Stimulated activated CD4-positive, alpha-beta T cell treated with anti-CD3 and anti-CD28 coated beads, Interleukin-4, amount 100 ng/mL, for 4 hours (primary cell): ENCODE measurements at places on chromosomes 6 and 20.

DNA sequence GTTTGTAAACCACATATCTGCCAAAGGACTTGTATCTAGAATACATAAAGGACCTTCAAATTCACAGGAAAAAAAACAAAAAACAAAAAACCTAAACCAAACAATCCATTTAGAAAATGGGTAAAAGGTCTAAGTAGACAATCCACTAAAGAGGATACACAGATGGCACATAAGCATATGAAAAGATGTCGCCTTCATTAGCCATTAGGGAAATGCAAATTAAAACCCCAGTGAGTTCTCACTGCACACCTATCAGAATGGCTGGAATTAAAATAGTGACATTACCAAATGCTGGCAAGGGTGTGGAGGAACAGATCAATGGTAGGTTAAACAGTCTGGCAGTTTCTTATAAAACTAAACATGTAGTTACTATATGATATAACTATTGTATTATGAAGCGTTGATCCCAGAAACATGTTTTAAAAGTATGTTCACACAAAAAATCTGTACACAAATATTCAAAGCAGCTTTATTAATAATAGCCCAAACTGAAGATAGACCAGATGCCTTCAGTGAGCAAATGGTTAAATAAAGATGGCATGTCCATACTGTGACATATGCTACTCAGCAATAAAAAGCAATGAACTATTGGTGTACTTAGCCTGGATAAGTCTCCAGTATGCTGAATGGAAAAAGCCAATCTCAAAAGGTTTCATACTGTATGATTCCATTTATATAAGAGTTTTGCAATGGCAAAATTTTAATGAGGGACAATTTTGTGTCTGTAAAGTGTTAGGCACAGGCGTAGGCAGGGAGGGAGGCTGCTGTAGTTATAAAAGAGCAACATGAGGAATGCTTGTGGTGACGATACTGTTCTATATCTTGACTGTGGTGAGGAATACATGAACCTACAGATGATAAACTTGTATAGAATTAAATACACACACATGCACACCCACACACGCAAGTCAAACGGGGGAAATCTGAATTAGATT, 43.9 kb downstream of the PLCB1 start:
- DNase-seq, result no peak

DNA sequence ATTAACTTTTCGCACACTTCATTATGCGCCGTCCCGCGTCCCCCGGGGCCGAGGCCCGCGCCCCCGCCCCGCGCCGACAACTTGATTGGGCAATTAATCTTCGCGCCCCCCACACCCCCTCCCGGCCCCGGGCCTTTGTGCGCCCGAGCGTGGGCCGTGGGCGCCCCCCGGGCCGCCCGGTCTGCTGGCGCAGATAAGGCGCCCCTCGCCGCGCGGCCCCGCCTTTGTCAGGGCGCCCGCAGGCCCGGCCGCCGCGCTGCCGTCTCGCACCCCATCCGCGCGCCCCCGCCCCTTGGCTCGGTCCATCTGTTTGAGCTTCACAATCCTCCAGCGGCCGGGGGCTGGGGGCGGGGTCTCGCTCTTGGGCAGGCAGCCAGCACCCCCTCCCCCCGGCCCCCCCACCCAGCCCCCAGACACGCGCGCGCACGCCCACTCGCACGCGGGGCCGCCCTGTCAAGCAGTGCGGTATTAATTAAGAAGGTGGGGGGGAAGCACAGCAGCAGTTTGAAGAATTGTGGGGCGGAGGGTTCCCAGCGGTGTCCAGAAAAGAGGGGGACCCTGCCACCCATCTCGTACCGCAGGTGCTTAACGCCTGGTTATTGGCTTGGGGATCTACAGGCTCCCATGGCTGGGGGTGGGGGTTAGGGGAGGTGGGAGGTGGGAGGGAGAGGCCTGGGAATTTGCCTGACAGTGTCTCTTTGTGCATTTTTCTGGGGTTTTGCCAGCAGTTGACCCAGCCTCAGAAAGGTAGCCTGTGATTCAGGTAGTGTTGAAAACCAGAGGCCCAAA, 34.6 kb upstream of the SCRT2 start:
- no peak for DNase-seq

GRCh38 chr6:108665495-108666196, 104.9 kb downstream of the FOXO3 start:
- no peak for DNase-seq

DNA sequence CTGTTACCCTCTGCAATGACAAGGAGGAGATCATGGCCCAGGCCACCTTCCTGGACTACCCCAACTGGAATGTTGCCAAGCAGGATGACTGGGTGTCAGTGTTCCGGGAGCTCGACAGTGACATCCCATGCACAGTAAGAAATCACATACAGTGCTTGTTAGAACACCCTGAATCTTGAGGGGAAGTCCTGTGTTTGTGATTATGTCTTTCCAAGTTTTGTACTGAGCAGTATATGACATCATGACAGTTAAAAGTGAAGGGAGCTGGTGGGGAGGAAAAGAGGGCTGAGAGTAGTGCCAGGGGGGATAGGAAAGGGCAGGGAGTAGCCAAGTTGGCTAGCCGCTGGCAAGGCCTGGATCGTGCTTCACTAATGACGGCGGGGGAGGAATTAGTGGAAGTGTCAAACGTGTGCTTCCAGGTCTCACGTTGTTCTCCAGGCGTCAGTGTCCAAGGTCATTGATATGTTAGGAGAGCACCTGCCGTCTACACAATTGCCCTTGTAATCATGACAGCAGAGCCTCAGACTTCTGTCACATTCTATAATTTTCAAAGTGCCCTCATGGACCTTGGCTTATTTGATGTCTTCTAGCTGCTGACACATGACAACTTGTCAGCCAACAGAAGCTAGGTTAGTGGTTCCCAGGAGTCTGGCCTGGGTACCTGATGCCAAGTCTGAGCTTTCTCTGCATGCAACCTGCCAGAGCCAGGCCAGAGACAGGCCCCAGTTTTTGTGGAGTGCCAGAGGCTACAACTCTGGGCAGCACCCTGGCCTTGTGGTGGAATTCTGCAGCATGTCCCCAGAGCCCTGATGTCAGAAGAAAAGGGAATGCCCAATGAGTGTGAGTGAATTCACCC, 18.8 kb downstream of the CFAP61 start:
- no peak for DNase-seq

GRCh38 chr20:10531848-10532247, 96.7 kb downstream of the SLX4IP start:
- no peak for DNase-seq

DNA sequence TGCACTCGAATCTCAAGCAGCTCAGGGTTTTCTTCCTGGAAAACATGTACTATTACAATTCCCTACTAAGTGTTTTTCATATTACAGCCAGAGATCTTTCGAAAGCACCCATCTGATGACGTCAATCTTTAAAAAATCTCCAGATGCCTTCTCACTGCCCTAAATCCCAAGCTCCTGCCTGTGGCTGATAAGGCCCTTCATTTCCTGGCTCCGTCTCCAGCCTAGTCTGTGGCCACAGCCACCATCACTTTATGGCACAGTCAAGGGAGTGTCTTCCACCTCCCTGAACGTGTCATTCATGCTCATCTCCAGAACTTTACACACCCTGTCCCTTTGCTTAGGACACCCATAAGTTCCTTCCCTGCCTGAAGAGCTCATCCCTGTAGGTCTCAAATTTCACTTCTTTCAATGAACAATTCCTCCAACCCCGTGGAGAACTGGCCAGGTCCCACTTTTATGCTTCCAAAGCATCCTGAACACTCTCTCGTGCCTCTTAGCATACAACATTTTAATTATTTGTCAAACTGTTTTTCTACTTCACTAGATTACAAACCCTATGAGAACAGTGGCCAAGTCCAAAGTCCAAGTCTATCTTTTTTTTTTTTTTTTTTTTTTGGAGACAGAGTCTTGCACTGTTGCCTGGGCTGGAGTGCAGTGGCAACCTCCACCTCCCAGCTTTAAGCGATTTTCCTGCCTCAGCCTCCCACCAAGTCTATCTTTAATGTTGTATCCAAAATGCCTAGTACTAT, 106.1 kb upstream of the AGPAT4 start:
- DNase-seq, result no peak

- no peak for DNase-seq
Measured at GRCh38 chr6:56816370-56816769, 138.5 kb upstream of the BEND6 start.

- DNase-seq, result no peak
Measured at GRCh38 chr6:105835373-105835772, 250.8 kb upstream of the PRDM1 start.

GRCh38 chr20:2118783-2119182, 17.2 kb downstream of the STK35 start:
- DNase-seq, result no peak

DNA sequence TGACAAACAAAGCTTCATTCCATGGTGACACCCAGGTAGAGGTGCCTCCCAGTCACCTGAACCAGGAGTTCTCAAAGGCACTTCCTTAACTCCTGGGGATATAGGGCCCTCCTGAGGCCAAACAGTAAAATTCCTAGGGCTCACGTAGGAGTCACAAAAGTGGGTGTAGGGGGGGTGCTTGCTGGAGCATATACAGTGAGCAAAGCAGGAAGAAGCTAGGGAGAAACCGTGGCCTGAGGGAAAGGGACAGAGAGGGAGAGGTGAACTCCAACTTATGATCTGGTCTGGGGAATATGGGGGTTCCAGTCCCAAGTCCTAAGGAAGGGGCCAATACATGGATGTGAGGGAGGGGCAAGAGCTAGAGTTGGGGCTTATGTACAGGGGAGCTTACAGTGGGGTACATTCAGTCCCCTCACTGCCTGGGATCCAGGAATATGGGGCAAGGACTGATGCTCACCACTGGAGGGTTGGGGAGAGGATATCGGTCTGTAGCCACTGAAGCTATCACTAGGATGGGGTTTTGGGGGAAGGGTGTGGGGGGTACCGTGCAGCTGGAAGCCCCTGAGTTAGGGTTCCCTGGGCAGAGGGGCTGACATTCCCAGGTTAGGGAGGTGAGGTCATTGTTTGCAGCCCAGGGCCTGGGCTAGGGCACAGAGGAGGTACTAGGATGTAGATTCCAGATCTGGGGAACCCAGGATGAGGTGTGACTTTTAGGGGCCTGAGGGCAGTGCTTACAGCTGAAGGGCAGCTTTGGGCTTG, 950 bp downstream of the PEDS1 start:
- no peak for DNase-seq

DNA sequence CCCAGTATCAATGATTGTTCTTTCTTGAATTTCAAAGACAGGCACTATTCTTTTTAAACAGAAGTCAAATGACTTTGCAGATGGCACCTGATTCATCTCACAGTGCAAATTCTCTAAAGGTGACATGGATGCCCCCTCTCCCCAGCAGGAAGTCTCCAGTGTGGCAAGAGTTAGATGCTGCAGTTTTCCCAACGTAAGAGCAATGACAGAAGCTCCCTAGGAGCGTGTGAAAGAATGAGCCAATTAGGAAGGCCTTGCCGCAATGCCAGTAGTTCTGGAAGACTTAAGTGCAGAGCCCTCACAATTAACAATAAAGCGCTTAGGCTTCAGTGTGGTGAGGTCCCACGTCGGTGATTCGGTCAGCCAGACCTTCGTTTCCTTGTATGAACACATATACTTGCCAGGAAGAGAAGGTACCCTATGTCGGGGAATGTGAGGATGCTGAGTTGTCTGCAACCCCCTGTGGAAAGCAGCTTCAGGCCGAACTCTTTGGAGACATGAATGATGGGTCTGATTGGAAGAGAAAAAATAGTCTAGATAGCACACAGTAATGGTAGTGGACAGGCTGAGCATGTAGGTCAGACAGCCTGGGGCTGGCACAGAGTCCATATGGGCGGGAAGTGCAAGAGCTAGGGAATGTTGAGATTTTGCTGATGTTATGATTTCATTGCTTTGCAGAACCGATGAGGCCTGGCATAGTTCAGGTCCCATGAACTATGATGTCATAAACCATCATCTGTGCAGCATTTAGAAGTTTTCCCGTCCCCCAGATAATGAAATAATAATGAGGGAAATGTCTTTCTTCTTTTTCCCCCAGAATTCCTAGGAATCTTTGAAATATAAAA, 132.6 kb downstream of the PHACTR1 start:
- no peak for DNase-seq

DNA sequence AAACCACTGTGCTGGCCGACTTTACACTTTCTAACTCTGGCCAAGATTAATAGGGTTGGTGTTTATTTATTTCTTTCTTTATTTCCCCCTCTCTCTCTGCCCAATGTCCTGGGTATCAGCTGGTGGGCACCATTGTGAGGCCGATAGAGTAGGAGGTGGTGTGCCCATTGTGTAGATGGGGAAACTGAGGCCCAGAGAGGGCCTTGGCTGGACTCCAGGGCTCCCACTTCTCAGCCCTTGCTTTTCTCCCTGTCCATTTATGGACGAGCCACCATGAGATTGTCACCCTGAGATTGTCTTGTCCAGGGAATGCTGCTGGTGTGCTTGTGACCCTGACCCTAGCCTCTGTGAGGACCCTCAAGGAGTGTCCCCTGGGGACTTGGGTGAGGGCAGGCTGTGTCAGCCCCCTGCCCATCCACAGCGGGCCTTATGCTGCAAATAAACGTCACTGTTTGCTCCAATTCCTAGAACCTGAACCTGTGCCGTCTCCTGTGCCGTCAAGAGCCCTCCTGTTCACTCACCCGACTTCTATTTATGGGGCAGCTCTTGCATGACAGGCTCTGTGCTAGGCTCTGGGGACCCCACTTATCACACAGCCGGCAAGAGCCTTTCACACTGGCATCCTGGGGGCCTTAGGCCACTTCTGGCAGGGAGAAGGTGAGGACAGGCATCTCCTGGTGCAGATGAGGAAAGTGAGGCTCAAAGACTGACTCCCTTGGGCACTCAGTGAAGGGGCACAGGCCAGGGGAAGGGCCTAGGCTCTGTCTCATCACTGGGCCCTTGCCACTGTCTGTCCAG, 24.8 kb downstream of the SUN5 start:
- DNase-seq, result no peak

GRCh38 chr6:35071347-35071994, 69.7 kb downstream of the TCP11 start:
- no peak for DNase-seq

- no peak for DNase-seq
Measured at GRCh38 chr6:112030206-112030960, 23.5 kb upstream of the CCN6 start.

DNA sequence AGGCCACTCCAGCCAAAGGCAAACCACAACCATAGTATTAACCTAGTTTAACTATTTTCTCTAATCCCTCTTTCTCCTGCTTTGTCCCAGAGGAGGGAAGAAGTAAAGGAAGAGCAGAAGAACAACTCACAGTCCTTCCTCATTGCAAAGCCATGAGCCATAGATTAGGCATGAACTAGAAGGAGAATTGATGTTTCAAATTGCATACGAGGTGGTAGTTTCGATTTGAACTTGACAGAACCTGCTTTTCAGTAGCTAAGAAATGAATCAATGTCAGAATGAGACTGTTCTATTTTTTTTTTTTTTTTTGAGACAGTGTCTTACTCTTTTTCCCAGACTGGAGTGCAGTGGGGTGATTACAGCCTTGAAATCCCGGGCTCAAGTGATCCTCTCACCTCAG, 48.3 kb downstream of the PROKR2 start:
- DNase-seq, result no peak

DNA sequence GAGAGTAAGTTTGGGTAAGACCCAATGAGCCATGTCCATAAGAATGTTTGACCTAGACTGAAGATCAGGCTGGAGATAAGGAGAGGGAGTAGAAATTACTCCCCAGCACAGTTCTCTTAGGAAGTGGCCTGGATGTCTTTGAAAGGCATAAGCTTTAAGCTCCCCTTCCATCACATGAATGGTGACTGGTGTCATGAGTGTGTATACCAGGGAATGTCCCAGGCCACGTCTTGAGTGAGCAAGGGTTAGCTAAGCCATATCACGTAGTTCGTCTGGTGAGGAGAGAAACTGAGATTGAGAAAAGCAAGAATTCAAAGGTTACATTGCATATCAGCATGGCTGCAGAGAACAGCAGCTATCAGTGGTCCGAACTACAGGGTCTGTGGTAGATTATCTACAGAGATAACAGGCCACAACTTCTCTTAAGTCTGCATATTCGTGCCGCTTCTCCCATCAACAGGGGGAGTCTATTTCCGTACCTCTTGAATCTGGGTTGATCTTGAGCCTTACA, 60.1 kb upstream of the BMP2 start:
- DNase-seq, result no peak
